ENCODE measurements at places on chromosomes 3 and 15.

- DNase-seq, result no peak
These were observed 21.9 kb downstream of the DAPK2 start for GRCh38 chr15:64024172-64025050.

DNA sequence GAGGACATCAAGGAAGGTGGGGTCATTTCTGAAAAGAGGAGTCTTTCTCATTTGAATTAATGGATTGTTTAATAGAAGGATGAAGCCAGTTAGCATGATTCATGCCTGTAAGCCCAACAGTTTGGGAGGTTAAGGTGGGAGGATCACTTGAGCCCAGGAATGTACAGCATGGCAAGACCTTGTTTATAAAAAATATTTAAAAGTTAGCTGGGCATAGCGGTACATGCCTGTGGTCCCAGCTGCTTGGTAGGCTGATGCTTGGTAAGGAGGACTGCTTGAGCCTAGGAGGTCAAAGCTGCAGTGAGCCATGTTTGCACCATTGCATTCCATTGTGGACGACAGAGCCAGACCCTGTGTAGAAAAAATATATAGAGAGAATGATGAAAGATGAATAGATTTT, 165.5 kb downstream of the ALCAM start:
- no peak for DNase-seq

- DNase-seq, result no peak
These were observed 64.5 kb upstream of the LRIG1 start for GRCh38 chr3:66565301-66565700.

GRCh38 chr3:10195366-10196089, 30.8 kb downstream of the IRAK2 start:
- no peak for DNase-seq

DNA sequence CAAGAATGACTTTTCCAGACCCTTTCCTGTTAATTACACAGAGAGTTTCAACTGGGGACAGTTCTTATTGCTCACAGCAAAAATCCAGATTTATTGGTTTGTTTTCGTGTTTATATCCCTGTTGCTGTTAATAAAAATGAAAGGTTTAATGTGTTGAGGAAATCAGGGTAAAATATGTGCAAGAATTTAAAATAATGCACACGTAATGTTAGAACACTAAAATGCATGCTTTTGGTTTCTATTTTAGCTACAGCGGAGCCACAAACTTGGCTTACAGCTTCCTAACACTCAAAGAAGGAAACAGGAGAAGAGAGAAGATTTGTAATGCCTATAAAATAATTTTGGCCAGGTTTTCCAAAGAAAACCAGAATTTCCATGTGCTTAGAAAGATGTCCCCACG, 62.7 kb downstream of the CASR start:
- no peak for DNase-seq
